Stimulated activated CD4-positive, alpha-beta T cell treated with anti-CD3 and anti-CD28 coated beads, TNF-alpha, amount 100 ng/mL, for 4 hours (primary cell): ENCODE measurements at places on chromosomes 11 and 22.

DNA sequence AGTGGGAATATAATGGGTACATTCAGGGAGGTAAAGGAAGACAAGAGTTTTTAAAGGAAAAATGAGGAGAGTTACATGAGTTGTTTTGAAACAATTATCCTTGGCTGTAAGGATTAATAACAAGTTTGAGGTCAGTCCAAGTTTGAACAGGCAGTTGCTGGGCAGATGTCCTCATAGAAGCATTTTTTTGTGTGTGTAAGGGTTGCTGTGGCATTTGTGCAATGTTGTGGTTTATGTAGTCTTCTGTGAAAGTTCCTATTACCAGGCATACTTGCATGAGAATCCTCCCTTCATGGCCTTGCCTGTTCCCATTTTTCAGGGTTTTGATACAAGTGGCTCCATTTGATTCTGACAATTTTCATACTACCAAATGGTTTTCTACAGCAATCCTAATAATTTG, 400.2 kb downstream of the KCNA4 start:
- no peak for DNase-seq

GRCh38 chr22:26892166-26893041, 235.0 kb downstream of the MIAT start:
- DNase-seq, result no peak

DNA sequence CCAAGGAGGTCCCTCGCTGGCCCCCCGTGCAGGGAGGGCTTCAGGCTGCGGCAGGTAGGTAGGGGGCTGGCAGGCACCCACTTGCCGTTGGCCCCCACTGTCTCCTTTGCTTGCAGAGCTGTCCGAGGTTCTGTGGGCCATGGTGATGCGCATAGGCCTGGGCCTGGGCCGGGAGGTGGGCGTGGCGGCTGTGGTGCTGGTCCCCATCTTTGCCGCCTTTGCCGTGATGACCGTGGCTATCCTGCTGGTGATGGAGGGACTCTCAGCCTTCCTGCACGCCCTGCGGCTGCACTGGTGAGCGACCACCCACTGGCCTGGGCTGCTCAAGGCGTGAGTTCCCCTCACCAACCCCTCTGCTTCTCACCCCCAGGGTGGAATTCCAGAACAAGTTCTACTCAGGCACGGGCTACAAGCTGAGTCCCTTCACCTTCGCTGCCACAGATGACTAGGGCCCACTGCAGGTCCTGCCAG, 11.6 kb downstream of the TCIRG1 start:
- no peak for DNase-seq

DNA sequence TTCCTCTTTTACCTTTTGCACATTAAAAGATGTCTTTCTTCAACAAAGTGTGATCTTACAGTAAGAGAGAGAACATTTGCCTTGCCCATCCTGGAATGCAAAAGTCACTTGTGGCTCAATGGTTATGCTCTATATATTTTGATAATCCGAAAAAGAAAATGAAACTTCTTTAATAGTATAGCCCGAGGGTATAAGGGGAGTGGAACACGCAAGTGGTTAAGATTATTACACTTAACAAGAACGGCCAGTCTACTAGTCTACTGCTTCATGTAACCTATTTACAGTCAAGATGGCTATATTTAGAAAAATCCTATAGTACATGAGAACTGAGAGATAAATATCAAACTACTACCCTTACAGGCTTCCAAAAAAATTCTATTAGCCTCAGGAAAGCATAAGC, 86.1 kb downstream of the CADM1 start:
- no peak for DNase-seq

DNA sequence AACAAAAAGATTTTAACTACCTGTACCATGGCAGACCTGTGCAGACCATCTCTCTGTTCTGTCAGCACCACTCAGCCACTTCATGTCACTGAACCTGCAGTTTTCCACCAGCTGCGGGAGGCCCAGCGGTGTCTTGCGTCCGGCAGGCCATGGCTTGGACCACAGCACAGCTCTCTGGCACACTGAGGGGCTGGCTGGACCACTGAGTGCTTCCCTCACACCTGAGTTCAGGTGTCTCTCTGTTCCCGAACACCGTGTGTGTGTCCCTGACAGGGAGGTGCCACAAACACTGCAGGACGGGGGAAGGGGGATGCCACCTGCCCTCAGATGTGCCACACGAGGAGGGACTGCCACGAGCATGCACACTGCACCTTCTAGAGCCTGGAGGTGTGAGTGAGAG, 17.7 kb downstream of the MOV10L1 start:
- no peak for DNase-seq

DNA sequence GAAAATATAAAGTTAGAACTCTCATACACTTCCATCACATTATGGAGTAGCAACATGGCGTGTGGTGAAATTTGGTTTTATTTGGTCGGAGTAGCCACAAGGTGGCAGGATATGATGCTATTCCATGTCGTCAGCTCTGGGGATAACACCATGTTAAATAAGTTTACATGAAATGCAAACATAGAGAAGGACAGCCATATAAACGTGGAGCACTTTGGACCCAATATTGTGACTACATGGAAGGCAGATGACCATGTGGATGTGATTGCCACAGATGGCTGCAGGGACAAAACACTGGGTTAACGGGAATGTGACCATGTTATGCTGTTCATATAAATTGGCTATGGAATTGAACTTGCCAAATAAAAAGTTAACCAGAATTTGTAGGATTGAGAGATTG, 21.0 kb downstream of the OR5M11 start:
- no peak for DNase-seq

DNA sequence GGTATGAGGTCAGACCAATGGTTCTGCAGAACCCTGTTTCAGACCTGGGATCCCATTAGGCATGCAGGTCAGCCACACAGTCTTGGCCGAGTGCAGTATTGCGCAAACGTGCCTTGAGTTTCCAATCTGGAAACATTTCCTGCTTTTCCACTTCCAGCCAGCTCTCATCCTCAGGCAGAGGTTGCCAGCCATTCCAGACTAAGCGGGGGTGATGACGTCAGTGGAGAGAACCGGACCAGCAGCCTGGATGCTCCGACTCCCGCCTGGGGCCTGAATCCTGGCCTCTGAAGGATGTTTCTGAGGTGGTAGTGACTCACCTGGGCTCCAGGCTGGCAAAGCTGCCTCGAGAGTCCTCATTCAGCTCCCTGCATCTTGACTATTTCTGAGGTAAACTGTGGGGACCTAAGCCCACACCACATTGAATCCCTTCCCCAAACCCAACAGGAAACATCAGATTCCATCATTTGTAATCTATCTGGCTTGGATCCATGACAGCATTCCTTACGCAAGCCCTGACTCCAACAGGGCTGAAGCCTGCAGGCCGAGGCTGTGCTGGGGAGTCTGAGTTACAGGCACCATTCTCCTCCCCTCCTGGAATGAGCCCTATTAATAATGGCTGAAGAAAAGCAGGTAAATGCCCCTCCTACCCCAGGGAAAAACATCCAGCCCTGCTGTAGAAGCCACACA, 83.0 kb downstream of the ABTB2 start:
- DNase-seq, result no peak

GRCh38 chr11:78995171-78995570, 420.5 kb upstream of the NARS2 start:
- no peak for DNase-seq

DNA sequence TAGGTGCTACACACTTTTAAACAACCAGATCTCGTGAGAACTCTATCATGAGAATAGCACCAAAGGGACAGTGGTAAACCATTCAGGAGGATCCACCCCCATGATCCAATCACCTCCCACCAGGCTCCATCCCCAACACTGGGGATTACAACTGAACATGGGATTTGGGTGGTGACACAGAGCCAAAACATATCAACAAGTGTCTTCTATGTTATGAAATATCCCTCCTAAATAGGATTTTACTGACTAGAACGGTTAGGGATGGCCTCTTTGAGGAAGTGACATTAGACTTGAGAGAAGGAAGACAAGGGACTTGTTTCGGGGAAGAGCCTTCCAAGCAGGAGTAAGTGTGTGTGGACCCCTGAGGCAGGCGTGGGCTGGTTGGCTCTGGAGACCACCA, 11.9 kb upstream of the MRPL11 start:
- DNase-seq, result no peak

- DNase-seq, result no peak
These were observed 8.3 kb downstream of the OSBPL5 start for GRCh38 chr11:3156661-3157311.

DNA sequence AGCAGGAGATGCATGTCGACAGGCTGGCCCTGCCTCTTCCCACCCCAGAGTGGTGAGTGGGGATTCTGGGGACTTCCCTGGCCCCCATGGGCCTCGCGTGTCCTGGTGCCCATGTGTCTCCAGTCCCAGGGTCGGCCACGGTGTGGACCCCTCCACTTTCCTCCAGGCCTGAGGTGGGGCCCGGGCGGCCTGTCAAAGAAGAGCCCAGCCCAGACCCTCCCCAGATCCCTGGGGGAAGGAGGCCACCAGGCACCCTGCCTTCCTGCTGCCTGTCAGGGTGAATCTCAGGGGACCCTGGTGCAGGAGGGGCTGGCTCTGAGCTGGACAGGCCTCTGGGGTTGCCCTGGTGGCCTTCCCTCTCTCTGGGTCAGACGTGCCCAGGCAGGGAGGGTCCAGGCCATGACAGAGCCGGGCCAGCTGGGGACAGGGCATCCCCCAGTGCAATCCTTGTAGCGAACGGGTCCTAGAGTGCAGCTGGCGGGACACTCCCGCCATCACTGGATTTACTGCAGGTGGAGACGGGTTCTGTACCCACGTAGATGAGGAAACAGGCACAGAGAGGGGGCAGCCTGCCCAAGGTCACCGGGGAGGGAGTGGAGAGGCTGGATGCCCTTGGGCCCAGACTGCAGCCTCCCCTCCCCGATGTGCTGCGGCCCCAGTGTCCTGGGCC, 13.5 kb upstream of the MUC6 start:
- DNase-seq, result no peak

- no peak for DNase-seq
These were observed 507.6 kb downstream of the INSC start for GRCh38 chr11:15622231-15622890.

- no peak for DNase-seq
These were observed 19.0 kb downstream of the APOL5 start for GRCh38 chr22:35736701-35737100.

- DNase-seq, result no peak
These were observed 6.0 kb upstream of the MAPK11 start for GRCh38 chr22:50276143-50276542.

DNA sequence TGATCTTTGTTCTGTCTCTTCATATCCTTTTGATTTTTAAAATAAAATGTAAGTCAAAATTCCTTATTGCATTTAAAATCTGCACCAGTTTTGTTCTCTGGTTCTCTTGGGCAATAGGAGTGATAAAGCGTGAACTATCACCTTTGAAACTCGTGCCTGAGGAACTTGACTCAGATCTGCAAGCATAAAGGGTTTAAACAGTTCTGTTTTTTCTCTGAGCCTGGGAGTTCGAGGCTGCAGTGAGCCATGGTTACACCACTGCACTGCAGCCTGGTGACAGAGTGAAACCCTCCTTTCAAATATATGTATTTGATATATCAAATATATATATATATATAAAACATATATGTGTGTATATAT, 38.9 kb upstream of the CLMP start:
- no peak for DNase-seq

DNA sequence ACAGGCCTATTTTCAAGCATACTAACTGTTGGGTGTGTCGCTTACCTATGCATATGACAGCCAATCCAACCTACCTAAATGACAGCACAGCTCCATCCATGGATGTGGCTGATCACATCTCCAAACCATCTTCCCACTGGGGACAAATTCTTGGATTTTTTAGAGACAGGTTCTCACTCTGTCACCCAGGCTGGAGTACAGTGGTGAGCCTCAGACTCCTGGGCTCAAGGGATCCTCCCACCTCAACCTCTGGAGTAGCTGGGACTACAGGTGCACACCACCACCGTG, 18.0 kb downstream of the SCARF2 start:
- DNase-seq, result no peak

GRCh38 chr11:47179655-47179991, 2.9 kb upstream of the ARFGAP2 start:
- no peak for DNase-seq

DNA sequence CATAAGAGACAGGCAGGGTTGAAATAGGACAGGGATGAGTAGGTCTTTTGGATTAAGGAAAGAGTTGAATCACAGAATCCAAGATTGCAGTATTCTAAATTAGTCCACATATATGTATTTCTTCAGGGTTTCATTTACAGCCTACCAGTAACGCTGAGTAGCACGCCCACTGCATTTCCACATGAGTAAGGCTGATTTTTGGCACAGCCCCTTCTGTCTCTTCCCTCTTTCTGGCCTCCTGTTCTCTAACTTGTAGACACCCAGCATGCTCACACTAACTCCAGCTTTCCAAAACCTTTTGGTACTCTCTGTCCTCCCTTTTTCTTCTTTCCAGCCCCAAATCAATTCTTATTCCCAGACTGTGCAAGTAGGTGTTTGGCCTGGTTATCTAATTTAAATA, 3.7 kb upstream of the SIK2 start:
- no peak for DNase-seq
